ENCODE measurements at places on chromosomes 2 and 18. TPM values are rescaled to one million over a fixed set of nuclear protein-coding genes. Genes with fewer than 3 reads are reported as not detected.

DNA sequence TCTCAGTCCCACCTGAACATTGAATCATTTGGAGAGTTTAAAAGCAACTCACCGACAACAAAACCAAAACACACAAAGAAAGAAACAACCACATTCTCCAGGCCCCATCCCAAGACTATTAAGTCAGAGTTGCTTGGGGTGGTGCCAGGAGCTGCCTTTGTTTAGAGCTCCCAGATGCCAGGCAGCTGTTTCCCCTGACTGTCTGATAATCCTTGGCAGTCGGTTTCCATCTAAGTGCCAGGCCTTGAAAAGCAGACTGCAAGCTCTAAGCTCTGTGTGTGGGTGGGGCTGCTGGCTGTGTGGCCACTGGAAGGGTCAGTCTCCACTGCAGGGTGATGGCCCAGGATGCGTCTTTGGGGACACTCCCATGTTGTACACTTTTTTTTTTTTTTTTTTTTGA, 255.3 kb upstream of the AGAP1 start:
- peak; percentile 75 for DNase-seq

DNA sequence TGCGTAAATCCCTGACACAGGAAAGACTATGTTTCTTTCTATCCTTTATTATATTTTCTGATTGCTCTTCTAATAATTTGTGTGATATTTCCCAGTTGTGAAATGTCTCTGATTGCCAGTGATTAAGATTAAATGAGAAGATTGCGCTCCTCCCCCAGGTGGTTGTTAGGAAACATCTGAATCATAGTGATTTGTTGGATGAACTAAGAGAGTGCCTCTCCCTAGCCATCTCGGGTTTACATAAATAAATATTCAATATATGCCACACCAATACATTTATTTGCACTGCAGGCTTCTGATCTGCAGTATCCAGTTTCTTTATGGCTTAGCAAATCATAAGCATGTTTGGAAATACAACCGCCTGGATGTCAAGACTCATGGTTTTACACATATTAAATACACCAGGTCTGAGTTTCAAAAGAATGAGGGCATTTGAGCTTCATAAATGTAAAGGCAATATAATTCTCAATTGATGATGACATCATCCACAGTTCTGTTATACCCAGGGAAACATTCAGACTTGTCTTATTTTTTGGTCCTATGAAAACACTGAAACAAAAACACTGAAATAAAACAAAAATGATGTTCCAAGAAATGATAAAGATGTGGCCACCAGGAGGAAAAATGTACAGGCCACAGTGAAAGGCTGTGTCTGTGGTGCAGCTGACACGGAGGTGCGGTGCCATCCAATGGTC, 826.7 kb upstream of the ACVR2A start:
- no peak for DNase-seq

Gene PDE1A
- 17.2 TPM for total RNA-seq

GRCh38 chr2:182917924-182918323, 51.5 kb upstream of the FRZB start:
- DNase-seq, result no peak

GRCh38 chr18:44944461-44944860, 263.8 kb downstream of the SETBP1 start:
- DNase-seq, result no peak

DNA sequence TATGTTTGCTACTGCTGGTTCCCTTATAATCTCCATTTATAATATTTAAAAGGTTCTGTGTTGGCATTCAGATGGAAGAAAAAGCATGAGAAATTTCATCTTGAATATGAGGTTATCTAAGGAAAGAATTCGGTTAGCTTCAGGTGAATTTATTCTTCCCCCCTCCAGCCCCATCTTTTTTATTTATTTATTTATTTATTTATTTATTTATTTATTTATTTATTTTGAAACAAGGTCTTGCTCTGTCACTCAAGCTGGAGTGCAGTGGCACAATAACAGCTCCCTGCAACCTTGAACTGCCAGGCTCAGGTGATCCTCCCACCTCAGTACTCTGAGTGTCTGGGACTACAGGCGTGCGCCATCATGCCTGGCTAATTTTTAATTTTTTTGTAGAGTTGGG, 95.5 kb upstream of the VWC2L start:
- DNase-seq, result no peak

DNA sequence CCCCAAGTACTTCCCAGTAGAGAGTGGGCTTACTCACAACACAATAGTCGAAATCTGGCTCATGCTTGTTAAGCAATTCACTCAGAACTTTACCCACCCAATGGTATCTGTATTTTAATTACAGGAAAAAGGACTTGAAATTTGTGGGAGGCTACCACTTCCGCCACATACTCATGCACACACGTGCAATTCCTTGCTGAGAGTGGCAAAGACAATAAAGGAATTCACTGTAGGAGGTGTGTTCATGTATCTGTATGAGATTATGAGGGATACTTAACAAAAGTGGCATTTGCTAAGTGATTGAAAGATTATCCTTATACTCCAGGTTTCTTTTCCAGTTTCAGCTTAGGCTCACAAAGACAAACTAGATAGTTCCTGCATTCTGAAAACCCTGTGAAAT, 14.9 kb upstream of the LYPD6 start:
- no peak for DNase-seq

DNA sequence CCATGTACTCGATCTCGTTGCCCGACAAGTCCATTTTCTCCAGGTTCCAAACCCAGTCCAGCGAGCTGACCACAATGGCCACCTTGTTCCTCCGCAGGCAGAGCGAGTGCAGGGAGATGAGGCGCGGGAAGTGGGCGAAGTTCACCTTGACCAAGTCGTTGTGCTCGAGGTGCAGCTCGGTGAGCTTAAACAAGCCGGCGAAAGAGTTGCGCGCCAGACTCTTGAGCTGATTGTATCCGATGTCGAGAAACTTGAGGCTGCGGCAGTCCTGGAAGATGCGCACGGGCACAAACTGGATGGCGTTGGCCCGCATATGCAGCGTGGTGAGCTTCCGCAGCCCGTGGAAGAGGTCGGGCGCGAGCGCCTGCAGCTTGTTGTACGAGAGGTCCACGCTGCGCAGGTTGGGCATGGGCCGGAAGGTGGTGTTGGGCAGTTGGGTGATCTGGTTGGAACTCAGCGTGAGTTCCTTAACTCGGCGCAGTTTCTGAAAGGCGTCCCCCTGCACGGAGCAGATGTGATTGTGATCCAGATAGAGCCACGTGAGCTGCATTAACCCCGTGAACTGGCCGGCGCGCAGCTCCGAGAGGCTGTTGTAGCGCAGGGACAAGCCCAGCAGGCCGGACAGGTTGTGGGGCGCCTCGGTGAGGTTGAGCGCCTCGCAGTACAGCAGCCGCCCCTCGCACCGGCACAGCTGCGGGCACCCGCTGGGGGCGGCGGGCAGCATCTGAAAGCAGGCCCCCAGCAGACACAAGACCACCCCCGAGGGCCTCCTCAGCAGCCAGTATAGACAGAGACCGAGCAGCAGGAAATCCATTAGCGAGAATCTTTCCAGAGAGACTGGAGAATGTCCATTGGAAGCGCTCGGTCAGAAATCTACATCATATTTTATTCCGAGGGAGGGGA, 1.3 kb downstream of the LRRTM1 start:
- no peak for DNase-seq
